ENCODE measurements at places on chromosomes 12 and 14.

GRCh38 chr12:65123435-65124063, 2.4 kb upstream of the WIF1 start:
- DNase-seq = no peak

DNA sequence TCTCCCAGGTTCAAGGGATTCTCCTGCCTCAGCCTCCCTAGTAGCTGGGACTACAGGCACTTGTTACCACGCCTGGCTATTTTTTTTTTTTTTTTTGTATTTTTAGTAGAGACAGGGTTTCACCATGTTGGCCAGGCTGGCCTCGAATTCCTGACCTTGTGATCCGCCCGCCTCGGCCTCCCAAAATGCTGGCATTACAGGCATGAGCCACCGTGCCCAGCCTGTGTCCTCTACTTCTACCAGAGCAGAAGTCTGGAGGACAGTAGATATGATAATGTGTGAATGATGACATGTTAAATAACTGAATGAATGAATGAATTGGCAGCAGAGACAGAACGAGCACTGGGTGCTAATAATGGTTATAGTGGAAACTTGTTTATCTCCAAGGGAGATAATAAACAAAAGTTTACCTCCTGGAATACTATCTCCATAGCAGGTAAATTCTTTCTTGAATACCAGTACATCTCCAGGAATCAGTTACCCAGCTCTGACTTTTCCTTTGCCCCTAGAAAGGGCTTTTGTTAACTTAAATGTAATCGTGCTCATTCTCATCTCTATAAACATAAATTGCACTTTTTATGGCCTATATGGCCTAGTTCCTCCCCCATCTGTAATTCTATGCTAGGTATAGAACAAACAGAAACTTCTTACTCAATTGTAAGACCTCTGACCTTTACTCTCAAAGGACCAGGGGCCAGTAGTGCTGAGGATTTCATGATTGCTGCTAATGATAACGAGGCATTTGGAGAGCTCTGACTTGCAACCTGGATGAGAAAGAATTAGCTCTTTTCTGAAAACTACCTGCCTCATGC, 7.2 kb upstream of the LGALS3 start:
- DNase-seq = no peak

DNA sequence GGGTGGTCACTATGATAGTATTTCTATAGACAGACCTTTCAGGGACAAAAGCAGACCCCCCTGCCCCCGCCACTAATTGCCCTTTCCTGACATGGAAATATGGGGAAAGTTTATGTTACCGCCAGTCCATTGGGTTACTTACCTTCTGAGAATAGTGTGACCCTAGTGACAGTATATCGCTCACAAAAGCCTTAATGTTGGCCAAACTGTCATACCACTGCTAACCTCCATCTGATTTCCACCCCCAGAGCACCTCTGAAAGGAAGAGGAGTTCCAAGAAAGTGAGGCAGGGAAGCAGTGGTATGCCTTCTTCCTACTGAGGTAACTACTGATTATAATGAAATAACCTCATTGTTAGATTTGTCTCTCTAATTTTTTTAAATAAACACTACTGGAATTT, 67.5 kb upstream of the CCDC91 start:
- no peak for DNase-seq

DNA sequence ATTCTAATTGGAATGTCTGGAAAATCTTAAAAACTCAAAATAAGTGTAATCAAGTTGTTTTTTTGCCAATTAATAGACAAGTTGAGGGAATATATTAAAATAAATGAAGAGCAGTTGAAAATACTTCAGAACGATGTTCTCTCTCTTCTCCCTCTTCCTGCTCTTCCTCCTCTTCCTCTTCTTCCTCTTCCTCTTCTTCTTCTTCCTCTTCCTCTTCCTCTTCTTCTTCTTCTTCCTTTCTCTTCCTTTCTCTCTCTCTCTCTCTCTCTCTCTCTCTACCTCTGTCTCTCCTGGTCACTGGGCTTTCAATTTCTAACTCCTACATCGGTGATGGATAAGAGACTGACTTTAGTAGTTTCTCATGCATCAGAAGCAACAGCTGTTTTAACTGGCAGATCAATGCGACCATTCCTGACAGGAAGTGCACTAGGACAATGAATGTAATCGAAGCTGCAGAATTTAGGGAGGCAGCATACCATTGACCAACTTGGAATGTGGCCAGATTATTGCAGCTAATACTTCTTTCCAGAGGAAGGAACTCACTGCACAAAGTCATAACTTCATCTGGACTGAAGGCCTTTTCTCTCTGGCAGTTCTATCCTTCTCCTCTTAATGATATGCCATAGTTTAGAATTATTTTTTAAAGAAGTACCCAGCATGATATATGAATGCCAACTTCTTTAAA, 13.8 kb upstream of the TMTC2 start:
- DNase-seq = no peak
